Progenitor cell of endocrine pancreas (in vitro differentiated cells): ENCODE measurements at places on chromosomes 2 and 18. TPM values are rescaled to one million over a fixed set of nuclear protein-coding genes. Genes with fewer than 3 reads are reported as not detected.

The FAM237A gene
- not detected in 2 replicates for total RNA-seq

The KLHL29 gene
- 4.4 and 5.5 TPM in 2 replicates for total RNA-seq

The MEIS1 gene
- 296 and 306 TPM in 2 replicates for total RNA-seq

The SLC9A4 gene
- 0.62 and 0.93 TPM in 2 replicates for total RNA-seq

The SMAD2 gene
- total RNA-seq = 140 and 145 TPM in 2 replicates

- no peak for DNase-seq
These were observed 216.8 kb downstream of the RAD51AP2 start for GRCh38 chr2:17301437-17301836.

GRCh38 chr18:79797518-79798345 lies at the start of gene KCNG2:
KCNG2 (plus strand) TSS chr18:79797938; CDS start chr18:79863668, 65,730 bp downstream.
- DNase-seq = no peak

The CYBRD1 gene
- total RNA-seq = 2.3 and 2.5 TPM in 2 replicates

DNA sequence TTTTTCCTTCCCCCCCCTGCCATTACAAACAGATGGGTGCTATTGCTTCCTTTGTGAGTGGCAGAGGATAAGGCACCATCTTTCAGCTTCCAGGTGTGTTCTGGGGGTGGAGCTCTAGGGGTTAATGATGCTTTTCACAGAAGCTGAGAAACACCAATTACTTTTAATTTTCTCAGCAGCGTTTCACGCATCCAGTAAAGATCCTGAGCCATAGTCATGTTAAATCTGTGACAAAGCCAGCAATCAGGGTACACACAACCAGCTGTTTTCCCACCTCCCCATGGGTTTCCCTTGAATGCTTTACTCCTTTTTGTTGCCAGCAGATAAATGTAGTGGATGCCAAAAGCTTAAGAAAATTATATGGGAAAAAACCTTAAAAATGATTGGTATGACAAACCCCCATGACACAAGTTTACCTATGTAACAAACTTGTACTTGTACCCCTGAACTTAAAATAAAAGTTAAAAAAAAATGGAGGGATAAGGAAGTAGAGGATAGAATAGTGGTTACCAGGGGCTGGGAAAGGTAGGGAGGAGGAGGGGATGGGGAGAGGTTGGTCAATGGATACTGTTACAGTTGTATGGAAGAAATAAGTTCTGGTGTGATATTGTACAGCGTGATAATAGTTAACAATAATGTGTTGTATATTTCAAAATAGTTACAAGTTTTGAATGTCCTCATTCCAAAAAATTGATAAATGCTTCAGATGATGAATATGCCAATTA lies 70.0 kb downstream of the ACOXL start:
- no peak for DNase-seq
